Esophagus muscularis mucosa (tissue), 4 donors: ENCODE measurements at places on chromosomes 16 and 17. TPM values are rescaled to one million over a fixed set of nuclear protein-coding genes. Genes with fewer than 3 reads are reported as not detected.

DNA sequence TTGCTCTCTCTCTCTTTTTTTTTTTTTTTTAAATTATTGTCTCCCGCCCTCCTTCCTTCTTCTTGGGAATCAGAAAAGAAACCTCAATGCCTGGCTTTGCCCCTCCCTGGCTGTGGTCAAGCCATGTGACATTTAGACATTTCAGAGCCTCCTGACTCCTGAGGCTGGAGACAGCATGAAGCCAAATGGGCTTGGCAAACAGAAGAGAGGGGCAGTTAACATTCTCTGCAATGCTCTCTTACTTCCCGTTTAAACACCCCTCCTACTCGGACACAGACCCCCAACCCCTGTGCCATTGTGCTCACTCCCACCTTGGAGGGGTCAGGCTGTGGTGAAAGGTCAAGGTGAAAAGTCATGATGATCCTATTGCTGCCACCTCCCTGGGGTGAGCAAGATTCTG lies 14.7 kb upstream of the MEOX1 start:
- no peak for DNase-seq

- no peak for DNase-seq
These were observed 8.5 kb downstream of the SLFN12 start for GRCh38 chr17:35423761-35424160.

GRCh38 chr16:5018793-5019192 lies 14.9 kb downstream of the NAGPA start:
- no peak for DNase-seq

C17orf78 gene
- not detected for total RNA-seq

DNA sequence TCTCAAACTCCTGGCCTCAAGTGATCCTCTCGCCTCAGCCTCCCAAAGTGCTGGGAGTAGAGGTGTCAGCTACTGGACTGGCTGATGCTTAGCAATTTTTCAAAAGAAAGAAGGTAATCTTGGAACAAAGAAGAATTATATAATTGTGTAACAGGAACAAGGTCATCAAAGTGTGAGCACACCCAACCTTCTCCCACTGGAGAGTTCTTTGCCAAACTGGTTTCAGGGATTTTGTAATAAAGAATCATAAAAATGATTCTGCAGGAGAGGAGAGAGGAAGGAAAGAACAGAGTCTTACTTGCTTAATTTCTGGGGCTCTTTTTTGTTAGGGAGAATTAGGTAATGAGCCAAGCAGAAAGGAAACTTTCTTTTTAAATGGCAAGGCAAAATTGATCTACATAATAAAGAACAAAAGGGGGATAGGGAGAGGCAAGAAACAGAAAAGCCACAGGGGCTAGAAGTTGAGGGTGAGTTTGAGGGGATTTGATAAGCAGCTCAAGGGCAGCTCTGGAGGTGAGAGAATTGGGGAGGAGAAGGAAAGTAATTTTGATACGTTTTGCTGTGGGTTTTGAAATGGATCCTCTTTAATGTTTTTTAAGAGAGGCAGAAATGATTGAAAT lies 21.3 kb downstream of the CHD9NB start:
- no peak for DNase-seq

DNA sequence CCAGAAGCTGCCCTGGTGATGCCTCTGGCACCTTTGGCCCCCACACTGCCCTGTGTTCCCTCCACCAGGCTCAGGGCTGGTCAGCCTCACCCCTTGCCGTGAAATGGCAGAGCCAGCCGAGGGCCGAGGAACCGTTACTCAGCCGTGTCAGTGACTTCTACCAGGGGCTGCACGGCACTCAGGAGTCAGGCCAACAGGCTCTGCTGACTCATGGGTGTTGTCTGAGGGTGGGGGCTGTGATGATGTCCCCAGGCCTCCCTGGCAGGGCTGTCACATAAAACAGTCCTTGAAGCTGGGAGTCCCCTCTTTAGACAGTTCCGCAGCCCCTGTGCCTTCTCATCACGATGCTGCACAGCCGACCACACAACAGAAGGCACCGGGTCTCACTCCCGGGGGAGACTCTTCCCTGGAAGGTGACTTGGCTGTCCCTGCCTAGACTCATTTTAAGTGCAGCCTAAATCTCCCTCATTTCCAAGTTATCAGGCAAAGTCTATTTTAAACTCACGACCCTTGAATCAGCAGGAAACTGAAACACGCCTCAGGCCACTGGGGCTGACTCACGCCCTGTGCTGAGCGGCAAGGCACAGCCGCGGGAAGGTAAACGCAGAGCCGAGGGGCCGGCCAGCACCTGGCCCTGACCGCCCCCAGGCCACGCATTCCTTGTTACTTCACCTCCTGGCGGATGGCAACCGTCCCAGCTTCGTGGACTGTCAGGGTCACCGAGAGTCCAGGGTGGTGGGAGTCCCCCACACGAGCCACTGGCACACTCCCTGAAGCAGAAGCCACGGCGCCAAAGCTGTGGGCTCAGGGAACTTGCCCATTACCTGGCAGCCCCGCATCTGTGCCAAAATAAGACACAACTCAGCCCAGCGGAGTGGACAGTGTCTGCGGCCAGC lies 102.6 kb downstream of the ZNF778 start:
- DNase-seq, result no peak

DNA sequence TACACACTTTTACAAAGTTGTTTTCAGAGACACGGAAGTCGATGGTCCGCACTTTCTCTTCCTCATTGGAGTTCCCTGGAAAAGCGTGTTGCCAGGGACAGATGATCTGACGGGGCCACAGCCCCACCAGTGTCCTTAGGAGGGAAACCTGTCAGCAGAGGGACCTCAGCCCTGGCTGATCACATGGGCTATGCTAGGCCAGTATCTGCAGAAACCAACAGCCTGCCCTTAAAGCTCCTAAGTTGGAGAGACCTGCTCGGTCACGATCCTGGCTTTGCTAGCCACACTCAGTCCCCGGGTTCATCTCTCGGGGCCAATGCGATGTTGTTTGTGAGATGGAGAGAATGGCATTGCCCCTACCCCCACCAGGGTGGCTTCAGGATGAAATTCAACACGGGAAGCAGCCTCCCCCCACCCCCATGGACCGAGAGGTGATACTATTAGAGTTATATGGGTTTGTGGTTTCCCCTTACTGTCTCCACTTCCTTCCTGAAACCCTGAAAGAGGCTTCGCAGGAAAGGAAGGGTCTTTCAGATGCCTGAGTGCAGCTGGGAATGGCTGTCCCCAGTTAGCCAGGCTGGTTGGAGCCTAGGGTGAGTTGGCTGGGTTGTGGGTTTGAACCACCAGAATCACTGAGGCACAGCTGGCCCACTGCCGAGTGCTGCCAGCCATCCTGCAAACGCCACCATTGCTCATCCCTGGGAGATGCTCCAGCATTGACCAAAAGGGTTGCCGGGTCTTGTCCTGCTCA lies 16.6 kb downstream of the RMI2 start:
- no peak for DNase-seq

SKAP1 gene
- 1.2 TPM for total RNA-seq

TBC1D3K gene
- not detected for total RNA-seq

ABI3 gene
- 7.6 TPM for total RNA-seq

DNA sequence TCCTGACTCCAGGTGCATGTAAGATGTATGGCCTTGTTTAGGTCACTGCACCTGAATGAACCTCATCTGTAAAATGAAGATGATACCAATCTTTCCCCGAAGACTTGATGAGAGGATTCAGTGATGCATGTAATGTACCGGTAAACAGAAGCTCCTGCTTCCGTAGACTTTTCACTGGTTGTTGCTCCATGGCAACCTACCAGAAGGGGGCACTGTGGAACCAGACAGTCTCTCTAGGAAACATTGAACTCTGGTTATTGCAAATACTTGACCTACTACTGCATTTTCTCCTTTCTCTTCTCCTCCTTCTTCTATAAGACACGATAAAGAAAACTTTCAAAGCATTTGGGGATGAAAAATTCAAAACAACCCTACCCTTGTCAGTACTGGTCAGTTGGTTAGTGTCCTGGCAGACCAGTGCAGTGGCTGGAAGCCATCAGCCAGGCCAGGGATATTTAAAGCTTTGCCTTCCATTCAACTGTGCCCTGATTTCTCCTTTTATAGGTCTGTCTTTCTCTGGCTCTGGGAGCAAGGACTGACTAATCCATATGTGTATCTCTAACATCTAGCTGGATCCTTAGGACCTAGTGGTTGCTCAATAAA lies 667.4 kb upstream of the SALL1 start:
- no peak for DNase-seq

DNA sequence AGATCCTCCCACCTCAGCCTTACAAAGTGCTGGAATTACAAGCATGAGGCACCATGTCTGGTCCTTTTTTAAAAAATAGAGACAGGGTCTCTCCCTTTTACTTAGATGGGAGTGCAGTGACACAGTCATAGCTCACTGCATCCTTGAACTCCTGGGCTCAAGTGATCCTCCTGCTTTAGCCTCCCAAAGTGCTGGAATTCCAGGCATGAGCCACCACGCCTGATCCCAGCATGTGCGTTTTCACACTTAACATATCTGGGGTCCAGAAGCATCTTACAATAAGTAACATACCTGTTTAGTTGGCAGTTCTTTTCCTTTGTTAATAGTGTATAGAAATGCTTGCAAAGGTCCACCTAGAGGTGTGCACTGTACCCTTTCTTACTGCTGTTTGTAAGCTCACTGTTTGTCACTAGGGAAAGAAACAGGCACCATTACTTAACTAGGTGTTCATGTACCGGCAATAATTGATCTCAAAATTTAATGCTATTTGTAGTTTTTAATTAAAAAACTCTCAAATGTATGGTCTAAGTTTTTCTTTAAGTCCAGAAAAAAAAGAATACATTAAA lies 221.7 kb downstream of the RPTOR start:
- DNase-seq, result no peak

- no peak for DNase-seq
These were observed 5.4 kb downstream of the NAT9 start for GRCh38 chr17:74770498-74771318.

- DNase-seq, result no peak
These were observed 210.2 kb downstream of the MSI2 start for GRCh38 chr17:57466521-57466920.
